ENCODE measurements at places on chromosomes 1 and 21. TPM values are rescaled to one million over a fixed set of nuclear protein-coding genes. Genes with fewer than 3 reads are reported as not detected.

The CD1E gene
- not detected for total RNA-seq

The SLC45A3 gene
- 10.1 TPM for total RNA-seq

The FMO5 gene
- total RNA-seq = 1.1 TPM

The DCDC2B gene
- total RNA-seq = not detected

The FMO4 gene
- total RNA-seq = 0.65 TPM

The KCNJ6 gene
- total RNA-seq = not detected

The HOOK1 gene
- under 0.01 TPM for total RNA-seq

The TSPAN1 gene
- 0.80 TPM for total RNA-seq

The SEMA6C gene
- total RNA-seq = 15.5 TPM

The MEF2D gene
- total RNA-seq = 18.1 TPM

The MYBPH gene
- total RNA-seq = not detected

The ADAM30 gene
- not detected for total RNA-seq

The DPM3 gene
- 37.9 TPM for total RNA-seq
